ENCODE measurements at places on chromosomes 7 and 10.

GRCh38 chr10:53357587-53357986, 585.0 kb upstream of the MBL2 start:
- no peak for DNase-seq

DNA sequence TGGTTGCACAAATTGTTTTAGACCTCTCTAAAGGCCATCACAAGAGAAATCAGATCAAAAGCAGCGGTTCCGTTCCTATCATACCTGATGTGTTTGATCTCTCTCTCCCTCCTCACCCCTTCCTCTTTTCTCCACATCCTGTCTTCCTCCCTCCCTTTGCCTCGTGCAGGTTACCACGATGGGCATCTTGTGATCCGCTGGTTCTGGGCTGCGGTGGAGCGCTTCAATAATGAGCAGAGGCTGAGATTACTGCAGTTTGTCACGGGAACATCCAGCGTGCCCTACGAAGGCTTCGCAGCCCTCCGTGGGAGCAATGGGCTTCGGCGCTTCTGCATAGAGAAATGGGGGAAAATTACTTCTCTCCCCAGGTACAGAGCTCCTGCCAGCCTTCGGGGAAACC, 28.5 kb upstream of the STK17A start:
- no peak for DNase-seq

- DNase-seq, result peak; percentile 51
Observed at GRCh38 chr10:117553142-117553814, 10.7 kb downstream of the EMX2 start.

DNA sequence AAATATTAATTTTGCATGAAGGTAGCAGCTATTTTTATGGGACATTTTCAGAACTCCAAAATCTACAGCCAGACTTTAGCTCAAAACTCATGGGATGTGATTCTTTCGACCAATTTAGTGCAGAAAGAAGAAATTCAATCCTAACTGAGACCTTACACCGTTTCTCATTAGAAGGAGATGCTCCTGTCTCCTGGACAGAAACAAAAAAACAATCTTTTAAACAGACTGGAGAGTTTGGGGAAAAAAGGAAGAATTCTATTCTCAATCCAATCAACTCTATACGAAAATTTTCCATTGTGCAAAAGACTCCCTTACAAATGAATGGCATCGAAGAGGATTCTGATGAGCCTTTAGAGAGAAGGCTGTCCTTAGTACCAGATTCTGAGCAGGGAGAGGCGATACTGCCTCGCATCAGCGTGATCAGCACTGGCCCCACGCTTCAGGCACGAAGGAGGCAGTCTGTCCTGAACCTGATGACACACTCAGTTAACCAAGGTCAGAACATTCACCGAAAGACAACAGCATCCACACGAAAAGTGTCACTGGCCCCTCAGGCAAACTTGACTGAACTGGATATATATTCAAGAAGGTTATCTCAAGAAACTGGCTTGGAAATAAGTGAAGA, 112.3 kb downstream of the CFTR start:
- DNase-seq, result no peak

- DNase-seq, result peak; percentile 33
Observed at GRCh38 chr7:88835147-88835728, 39.7 kb upstream of the TEX47 start.

DNA sequence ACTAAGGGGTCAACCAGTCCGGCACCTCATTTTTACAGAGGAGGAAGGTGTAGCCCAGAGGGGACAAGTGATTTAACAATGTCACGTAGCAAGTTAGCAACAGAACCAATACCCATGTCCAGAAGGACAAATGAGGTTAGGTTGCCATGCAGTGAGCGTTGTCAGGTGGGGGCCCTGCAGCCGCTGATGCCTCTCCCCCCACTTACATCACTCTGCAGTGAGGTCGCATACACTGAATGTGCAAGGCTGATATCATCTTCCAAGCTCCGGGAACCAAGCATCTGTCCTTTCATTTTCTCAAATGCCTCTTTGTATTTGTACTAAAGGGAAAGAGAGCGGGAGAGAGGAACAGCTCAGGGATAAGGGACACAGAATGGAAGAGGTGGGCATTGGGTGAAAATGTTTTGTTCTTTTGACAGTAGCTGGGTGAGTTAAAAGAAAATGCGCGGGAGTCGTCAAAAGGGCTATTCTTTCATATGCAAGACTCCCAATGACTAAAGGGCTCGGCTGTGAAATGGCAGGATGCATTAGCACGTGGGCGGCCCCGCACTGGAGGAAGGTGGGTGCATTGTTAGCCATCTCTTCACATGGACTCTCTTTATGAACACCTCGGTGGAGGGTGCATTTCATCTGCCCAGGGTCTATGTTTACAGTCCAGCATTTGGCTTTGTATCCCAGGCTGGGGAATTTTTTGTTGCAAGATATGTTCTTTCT, 49.7 kb downstream of the NRAP start:
- no peak for DNase-seq

DNA sequence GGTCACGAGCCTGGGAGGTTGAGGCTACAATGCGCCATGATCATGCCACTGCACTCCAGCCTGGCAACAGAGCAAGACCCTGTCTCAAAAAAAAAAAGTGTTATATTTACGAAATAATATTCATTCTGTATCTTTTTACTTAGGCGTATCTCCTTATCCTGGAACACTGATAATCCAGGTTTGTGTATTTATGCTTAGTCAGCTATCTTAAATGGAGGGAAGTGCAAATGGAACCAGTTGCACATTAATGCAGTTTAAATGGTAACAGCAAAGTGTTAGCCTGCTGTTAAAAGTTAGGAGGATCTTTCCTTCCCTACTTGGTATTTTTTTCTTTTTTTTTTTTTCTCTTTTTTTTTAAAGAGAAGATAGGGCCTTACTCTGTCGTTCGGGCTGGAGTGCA, 36.0 kb upstream of the RBM20 start:
- no peak for DNase-seq

DNA sequence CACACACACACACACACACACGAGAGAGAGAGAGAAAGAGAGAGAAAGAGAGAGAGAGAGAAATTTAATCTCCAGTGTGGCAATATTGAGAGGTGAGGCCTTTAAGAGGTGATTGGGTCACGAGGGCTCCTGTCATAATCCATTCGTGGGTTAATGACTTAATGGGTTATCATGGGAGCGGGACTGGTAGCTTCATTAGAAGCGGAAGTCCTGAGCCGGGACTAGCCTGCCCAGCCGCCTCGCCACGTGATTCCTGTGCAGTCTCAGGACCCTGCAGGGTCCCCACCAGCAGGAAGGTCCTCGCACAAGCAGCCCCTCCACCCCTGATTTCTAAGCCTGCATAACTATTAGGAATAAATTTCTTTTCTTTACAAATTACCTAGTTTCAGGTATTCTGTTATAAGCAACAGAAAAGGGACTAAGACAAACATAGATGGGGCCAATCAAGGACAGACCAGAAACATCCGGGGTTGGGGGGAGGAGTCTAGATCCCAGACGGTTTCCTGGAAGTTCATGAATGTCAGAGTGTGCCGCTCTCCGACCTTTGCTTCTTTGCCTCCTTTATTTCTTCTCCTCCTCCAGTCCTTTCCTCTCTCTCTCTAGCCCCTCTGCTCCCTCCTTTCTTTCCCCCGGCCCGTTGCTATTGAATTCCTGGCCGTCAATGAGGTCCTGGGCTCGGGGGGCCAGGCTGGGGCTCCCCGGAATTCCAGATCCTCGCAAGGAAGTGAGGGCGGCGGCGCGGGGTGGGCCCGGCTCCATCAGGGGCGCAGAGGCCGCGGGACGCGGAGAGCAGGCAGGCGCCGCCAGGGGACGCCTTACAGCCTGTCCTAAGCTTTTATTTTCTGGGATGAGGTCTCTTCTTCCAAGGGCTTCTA, 146.8 kb downstream of the CYP26A1 start:
- DNase-seq, result peak; percentile 52

- no peak for DNase-seq
Observed at GRCh38 chr7:136698977-136699376, 169.5 kb upstream of the CHRM2 start.

DNA sequence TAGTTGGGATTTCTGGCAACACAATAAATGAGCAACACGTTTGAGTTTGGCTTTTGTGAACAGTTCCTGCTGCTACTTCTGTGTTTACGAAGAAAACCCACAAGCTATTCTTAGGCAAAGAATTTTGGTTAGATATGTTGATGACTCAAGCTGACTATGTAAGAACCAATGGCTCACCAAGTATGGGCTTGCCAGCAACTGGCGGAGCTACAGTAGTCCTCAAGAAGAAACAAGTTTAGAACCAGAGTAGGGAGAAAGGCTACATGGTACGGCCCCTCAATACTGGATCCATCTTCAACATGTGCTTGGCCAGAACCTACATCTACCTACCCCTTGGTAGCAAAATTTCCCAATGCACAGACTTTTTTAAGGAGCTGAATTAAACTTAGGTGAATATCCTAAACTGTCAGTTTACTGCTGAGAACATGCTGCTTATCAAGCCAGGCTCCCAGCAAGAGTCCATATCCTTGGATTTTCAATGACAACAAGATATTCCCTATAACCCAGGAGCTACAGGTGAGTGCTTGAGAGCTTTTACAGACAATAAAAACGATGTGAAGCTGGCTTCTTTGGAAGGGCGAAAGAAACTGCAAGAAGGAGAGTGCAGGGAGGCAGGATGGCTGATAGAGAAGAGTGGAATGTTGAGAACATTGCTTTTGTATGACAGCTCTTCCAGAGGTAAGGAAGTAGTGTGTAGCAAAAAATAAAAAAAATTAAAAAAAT, 74.3 kb upstream of the ASAH2 start:
- DNase-seq, result peak; percentile 27

DNA sequence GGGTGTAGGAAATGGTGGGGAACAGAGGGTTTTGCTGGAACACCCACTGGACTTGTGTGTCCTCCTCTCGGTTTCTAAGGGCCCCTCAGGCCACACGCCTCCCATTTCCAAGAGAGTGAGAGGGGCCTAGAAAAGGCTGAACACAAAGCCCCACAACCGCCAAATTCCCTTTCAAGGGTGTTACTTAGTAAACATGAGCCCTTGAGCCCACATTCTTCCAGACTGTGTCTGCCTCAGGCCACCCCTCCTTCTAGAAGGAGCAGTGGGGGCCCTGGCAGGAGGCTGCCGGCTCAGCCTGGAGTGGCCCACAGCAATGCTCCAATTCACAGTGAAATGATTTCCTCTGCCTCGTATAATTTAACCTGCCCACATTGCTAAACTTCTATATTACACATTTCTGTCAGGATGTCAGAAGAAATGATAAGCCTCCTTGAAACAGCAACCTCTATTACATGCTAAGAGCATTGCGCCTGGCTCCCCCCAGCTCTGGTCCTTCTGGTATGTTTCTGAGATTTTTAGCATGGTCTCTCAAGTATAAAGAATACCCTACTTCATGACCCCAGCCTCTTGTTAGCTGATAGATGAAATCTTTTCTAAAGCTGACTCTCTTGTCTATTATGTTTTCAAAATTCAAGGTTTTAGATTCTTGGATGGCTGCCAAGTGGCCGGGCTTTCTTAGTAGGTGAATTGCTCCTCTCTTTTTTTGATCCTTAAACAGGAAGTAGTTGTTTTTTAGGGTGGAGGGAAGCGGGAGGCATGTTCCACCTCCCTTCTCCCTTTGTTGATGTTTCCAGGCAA, 673.9 kb upstream of the GALNT17 start:
- no peak for DNase-seq

DNA sequence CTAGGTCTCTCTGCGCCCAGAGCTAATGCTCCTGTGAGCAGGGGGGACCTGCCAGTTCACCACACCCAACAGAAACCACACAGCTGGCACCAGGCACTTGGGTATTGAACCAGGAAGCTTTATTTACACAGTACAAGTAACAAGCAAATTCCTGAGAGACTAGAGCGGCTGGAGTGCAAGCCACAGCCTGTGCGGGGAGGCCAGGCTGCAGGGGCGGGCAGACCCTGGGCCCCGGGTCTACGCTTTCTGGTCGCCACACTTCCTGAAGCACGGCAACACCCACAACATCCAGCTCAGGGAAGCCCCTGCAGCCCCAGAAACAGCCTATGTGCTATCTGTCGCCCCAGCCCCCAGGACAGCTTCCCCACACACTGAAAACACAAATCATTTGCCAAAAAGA, 125.0 kb downstream of the FAM53B start:
- DNase-seq, result no peak

GRCh38 chr10:66828957-66829356, 96.9 kb upstream of the LRRTM3 start:
- no peak for DNase-seq

- DNase-seq, result no peak
Observed at GRCh38 chr7:111697771-111698170, 135.5 kb upstream of the IMMP2L start.

- no peak for DNase-seq
Observed at GRCh38 chr7:158258411-158259130, 329.1 kb downstream of the PTPRN2 start.

- DNase-seq, result no peak
Observed at GRCh38 chr10:93488956-93489528, 6.9 kb upstream of the MYOF start.

- DNase-seq, result no peak
Observed at GRCh38 chr7:128121711-128122530, 90.7 kb upstream of the LRRC4 start.

DNA sequence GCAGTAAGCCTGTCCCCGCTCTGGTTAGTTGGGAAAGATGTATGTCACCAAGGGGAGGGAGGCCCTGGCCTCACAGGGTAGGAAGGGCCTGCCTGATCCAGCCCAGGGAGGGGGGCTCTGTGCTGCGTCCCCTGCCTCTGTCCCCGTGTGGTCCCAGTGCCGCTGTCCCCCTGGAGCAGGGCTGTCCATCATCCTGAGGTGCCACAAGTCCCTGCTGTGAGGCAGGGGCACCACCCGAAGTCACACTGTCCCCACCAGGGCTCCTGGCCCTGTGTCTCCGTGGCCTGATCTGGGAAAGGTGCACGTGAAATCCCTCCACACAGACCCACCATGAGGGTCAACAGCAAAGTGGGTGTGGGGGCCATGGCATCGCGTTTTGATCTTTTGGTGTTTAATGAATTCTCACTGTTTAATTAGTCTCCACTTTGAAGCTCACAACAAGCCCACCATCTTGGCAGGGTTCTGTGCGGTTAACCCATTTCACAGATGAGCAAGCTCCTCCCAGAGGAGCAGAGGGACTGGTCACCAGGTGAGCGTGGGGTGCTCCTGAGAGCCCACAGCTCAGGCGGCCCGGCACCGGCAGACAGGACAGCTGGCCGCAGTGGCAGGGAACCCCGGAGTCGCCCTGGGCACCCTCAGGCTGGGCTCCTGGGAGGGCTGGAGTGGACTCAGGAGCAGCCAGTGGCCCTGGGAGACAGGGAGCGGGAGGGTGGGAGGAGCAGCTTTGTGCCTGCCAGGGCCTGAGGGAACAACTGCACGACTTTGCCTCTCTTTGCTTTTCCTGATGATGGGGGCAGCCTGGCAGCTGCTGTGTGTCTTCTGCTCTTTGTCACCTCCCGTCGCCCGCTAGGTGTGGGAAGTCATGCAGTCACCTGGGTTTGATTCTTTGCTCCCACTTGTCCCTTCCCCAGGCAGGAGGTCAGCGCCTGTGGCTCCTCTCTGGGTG, 12.0 kb upstream of the CRYGN start:
- DNase-seq, result no peak
